ENCODE measurements at places on chromosomes 2 and 18.

DNA sequence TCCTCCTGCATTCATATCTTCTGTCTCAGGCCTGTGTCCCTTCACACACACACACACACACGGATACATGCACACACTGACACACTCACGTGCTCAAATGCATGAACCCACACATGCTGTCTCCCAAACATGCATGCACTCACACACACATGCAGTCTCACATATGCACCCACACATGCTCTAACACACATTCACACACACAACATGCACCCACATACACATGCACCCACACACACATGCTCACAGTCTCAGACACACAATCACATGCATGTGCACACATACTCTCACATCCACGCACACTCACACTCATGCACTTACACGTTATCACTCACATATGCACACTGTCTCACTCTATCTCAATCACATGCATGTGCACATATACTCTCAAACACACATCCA, 1.9 kb upstream of the CD226 start:
- no peak for DNase-seq

DNA sequence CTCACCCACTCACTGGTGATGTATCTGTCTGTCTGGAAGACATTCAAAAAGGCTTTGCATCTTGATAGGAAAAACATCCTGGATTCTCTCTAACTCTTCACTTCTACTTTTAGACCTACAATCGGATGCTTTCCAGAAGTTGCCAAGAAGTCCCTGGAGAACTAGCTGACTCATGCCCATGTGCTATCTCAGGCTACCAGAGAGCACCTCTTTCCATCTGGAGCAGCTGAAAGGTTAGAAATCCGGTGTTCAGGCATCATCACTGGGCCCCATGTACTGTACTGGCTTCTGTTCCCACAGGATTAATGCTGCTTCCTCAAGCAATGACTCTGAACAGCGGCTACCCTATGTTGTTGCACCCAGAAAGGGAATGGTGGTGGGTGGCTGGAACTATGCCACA, 259.0 kb downstream of the NBAS start:
- DNase-seq, result no peak

- no peak for DNase-seq
Observed at GRCh38 chr18:9494778-9495331, 19.5 kb downstream of the RALBP1 start.

- DNase-seq, result no peak
Observed at GRCh38 chr2:143426296-143426695, 297.1 kb downstream of the ARHGAP15 start.

DNA sequence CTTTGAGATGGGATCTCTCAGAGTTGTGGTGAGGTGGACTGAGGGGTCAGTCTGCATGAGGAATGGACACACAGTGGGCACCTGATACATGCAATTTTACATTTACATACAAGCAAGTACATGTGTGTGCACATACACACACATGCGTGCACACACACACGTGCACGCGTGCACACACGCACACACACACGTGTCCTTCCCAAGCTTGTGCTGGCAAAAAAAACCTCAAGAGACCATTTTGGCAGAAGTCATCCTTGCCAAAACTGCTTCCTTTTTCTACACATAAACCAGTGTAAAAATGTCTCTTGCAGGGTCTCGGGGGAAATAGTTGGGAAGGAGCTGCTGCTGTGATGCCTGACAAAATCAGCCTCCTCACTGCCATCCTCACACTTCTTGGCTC, 279.5 kb upstream of the POU3F3 start:
- DNase-seq, result no peak

- DNase-seq, result no peak
Observed at GRCh38 chr2:144146076-144146475, 373.8 kb downstream of the ZEB2 start.

DNA sequence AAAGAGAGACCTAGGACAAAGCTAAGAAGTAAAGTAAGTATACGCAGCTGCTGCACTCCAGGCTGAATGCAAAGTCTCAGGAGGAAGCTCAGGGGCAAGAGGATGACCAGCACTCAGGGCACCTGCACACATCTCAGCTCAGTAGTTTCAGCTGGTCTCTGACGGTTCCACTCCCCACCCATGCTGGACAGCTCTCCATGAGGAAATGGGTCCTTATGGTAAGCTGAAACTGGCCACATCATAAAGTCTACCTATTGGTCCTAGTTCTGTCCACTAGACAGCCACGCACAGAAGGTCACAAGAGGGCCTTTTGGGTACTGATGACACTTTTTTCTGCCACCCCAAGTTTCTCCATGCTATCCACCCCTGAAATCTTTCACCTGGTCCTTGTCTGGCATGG, 215.3 kb downstream of the TTC32 start:
- DNase-seq, result no peak

DNA sequence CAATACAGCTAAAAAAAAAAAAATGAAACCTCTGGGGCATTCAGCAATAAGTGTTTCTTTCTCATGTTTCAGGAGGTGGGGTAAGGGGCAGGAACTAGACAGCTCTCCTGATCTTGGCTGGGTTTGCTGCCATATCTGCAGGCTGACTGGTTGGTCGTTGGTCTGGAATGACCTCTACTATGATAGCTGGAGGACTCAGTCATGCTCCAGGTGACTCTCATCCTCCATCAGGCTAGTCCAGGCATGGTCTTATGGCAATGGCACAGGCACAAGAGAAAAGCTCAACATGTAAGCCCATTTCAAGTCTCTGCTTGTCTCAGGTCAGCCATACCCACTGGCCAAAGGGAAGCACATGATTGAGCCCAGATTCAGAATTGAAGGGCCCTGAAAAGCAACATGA, 9.5 kb upstream of the SLC1A4 start:
- DNase-seq, result no peak

- no peak for DNase-seq
Observed at GRCh38 chr2:71613403-71613952, 160.1 kb downstream of the DYSF start.

DNA sequence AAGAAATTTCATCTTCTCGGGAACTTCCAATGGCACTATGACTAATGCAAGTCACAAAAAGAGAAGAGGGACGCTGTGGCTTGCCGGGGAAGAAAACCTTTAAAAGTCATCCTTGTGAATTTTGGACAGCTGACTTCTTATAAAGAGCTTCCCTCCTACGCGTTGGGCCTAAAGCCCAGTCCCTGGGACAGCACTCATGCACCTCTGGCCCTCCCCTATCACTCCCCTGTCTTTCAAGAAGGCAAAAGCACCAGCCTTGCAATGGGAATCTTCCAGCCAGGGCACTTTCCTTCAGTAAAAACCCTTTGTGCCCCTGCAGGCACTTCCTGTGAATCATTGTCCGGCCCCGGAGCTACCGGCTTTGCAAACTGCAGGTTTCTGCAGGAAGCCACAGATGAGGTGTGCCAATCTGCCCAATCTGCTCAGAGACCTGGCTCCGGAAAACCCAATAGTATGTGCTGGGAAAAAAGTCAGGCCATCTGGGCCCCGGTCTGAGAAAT, 7.1 kb downstream of the MREG start:
- DNase-seq, result no peak

- DNase-seq, result no peak
Observed at GRCh38 chr2:56515399-56515798, 331.6 kb downstream of the CCDC85A start.

GRCh38 chr18:49226243-49227000, 234.0 kb downstream of the DYM start:
- no peak for DNase-seq

GRCh38 chr18:44981121-44981520, 300.4 kb downstream of the SETBP1 start:
- no peak for DNase-seq

GRCh38 chr2:63596401-63596883, 7.7 kb downstream of the MDH1 start:
- DNase-seq, result no peak

DNA sequence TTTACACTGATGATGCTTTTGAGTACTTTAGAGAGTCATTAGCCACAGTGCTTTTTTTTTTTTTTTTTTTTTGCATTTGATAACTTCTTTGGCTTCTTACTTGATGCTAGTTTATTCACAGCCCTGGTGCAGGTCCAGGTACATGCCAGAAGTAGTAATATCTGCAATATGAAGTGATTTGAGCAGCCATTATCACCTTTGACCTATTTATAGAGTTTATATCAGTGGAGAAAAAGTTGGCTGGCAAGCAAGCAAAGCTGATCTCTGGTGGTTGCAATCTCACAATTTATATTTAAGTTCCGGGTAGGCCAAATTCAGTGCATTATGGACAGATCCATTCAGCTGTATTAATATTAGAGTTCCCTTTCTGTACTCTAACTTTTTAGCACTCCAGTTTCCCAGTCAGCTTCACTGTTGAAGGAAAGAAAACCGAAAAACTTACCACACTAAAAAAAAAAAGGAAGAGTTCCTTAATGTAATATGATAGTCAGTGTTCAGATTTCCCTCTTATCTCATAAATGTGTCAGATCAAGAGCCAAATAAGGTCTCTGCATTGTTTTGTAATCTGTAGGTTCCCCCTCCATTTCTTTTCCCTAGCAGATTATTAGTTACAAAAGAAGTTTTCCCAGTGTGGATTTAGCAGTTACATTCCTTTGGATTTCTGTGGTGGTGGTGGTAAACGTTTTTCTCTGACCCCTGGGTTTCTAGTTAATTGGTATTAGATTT, 78.6 kb downstream of the HAUS1 start:
- no peak for DNase-seq

DNA sequence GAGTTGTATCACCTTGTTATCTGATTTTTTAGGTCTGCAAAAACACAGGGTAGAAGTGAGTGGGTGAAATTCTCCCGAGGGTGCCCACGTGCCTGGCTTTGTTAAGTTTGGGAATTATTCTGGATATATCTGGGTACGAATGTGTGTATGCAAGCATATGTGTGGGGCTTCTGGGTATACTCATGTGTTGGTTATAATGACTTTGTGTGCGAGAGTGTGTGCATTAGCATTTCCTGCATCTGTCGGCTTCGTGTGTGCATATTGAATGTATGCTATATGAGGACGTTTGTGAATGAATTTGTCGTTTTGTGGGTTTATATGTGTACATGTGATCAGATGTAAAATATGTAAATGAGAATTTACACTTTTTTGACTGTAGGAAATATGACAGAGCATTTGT, 13.8 kb upstream of the DNAJC27 start:
- DNase-seq, result no peak
